Spleen (tissue), 13 donors: ENCODE measurements at places on chromosomes 4 and X. TPM values are rescaled to one million over a fixed set of nuclear protein-coding genes. Genes with fewer than 3 reads are reported as not detected.
A peak's percentile ranks its signal among the peaks of the same experiment; 100 is the strongest.

DNA sequence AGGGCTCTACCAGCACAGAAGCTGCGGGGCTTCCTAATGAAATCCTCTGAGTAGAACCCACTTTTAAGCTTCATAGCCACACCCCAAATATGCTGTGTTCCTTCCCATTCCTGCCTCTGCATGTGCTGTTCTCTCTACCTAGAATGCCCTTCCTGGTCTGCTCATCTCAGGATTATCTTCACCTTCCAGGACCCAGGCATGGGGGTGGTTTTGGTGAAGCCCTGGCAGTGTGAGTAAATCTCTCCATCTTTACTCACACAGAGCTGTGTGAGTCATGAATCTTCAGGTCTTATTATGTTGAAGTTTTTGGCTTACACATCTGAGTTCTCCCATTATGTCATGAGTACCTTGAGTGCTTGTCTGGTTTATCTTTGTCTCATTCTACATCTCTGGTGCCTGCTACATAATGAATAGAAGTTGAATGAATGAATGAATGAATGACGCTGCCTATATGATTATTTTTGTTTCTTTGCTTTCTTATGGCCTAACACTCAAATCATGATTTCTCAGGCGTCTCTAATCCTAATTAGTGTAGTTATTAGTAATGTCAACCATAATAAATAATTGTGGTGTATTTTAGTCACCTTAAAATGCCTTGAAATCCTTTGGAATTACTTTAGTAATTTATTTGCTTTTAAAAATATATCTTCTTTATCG is 41.9 kb downstream of the HADH start:
- no peak for DNase-seq

ADH1A gene
- not detected for polyA plus RNA-seq

- no peak for DNase-seq
Observed at GRCh38 chr4:61447918-61448317, 247.8 kb downstream of the ADGRL3 start.

GRCh38 chrX:44975666-44976263 is 102.8 kb downstream of the KDM6A start:
- no peak for DNase-seq

GRCh38 chr4:1336088-1336491 is 10.9 kb upstream of the UVSSA start:
- DNase-seq: peak; percentile 27

ZNF81 gene
- polyA plus RNA-seq: 2.4 TPM

- DNase-seq: no peak
Observed at GRCh38 chrX:145821291-145821897, 3.8 kb downstream of the SLITRK2 start.

- DNase-seq: no peak
Observed at GRCh38 chr4:126058596-126058995, 743.8 kb downstream of the FAT4 start.

GRCh38 chr4:59615316-59615715 is 1584.8 kb upstream of the ADGRL3 start:
- no peak for DNase-seq

PHEX gene
- polyA plus RNA-seq: 0.46 TPM

PRSS12 gene
- 0.12 TPM for polyA plus RNA-seq

DCAF8L2 gene
- not detected for polyA plus RNA-seq
